ENCODE measurements at places on chromosomes 13 and 19. TPM values are rescaled to one million over a fixed set of nuclear protein-coding genes. Genes with fewer than 3 reads are reported as not detected.
A peak's percentile ranks its signal among the peaks of the same experiment; 100 is the strongest.

DNA sequence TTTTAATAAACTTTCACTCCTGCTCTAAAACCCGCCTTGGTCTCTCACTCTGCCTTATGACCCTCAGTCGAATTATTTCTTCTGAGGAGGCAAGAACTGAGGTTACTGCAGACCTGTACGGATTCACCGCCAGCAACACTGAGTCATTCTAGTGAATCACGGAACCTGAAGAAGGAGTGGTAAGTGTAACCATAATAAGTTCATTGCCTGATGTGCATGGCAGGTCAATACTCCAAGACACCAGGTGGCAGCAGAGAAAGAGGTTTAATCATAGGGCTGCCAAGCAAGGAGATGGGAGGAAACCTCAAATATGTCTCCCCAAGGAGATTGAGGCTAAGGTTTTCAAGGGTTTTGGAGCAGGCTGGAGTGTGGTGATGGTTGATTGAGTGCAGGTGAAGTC, 204.3 kb upstream of the IPO5 start:
- DNase-seq: peak; percentile 4

DNA sequence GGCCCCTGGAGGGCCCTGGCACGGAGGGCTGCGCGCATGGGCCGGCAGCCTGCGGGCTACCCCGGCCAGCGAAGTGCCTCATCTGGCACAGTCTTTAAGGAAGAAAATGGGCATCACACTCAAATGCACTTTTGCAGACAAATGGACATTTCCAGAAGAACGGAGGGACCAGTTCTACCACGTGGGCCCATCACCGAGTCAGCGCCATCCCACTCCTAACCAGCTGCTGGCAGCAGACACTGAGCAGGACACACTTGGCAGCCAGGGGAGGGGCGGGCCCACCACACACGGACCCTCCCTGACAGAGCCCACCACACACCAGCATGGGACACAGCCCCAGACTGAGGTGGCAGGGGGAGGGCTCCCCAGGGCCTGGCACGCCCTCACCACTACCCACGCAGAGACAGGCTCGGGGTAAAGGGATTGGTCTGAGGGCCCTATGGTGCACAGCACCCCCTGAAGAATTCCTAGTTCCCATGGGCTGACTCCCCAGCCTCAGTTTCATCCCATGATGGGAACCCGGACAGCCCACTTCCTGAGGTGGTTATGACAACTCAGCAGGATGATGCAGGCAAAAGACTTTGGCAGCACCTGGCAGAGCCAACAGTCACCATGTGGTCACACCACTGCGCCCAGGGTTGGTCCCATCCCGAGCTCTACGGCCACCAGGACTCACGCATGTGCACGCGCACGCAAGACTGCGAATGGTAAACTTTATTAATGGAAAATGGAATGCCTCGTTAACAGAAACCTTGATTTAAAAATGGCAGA, 18.7 kb upstream of the TINCR start:
- no peak for DNase-seq

DNA sequence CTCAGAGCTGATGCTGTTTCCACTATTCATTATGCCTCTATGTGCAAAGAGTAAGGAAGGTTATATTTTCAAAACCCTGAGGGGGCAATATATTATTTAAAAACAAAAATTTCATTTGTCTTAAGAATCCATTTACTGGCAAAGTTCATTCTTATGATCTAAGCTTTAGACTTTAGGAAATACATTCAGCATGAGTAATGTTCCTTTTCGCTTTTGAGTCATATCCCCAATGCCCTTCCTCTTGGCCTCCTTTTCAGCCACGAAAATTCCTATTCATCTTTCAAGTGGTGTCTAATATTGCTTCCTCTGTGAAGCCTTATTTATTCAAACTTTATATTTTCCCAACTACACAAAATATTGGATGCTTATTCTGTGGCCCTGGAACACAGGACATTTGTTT, 1317.0 kb downstream of the PCDH9 start:
- peak; percentile 49 for DNase-seq

The TPTE2 gene
- total RNA-seq: not detected

Data from foreskin keratinocyte (primary cell).